CD8-positive, alpha-beta T cell (primary cell): ENCODE measurements at places on chromosomes 2 and 18.

- no peak for DNase-seq
Observed at GRCh38 chr18:1047406-1047805, 142.7 kb downstream of the ADCYAP1 start.

GRCh38 chr2:202051499-202052161, 18.0 kb downstream of the FZD7 start:
- no peak for DNase-seq

DNA sequence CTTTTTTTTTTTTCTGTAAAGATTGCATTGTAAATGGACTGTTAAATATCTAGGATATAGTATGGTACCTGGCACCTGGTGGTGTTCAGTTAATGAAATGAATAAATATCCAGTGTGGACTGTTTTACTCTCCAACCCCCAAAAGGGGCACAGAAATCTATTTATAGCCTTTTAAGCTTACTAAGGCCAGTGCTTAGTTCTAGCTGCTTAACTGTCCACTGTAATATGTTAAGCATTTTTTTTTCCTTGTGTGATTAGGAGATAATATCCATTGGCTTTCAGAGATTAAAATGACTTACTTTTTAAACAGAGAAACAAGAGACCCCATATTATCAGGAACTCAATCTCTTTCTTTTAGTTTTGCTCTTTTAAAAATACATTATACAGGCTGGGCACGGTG, 84.4 kb downstream of the ZNF532 start:
- DNase-seq, result no peak

DNA sequence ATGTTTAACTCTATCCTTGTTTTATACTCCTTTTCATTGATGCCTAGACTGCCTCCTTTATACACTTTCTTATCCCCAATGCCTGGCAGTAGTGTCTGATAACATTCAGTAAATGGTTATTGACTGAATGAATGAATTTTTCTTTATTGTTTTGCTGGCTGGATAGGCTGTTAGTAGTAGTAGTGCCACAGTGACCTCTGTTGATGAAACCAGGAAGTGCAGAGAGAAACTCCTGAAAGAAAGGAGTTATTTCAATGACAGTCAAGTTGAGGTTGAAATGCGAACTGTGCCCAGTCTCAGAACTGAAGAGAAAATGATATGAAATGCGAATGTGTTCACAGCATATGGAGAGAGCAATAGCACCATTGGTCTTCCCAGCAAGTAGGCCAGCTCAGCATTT, 26.8 kb upstream of the SLC9A2 start:
- no peak for DNase-seq

GRCh38 chr2:61420991-61421544, 49.8 kb downstream of the USP34 start:
- no peak for DNase-seq

DNA sequence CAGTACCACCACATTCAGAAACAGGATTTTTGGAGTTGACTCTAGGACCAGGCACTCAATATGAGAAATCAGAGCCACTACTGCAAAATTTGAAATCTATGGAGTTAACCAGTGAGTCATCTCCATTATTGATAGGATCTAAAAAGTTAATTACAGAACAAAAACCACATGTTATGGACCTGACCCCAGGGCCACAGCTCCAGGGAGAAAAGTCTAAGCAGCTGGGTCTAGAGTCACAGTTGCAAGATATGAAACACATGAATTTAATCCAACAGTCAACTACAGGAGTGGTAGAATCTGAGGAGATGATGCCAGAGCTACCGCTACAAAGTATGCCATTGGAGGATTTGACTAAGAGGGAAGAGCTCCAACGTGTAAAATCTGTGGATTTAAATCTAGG, 13.4 kb upstream of the ZNF512 start:
- no peak for DNase-seq

DNA sequence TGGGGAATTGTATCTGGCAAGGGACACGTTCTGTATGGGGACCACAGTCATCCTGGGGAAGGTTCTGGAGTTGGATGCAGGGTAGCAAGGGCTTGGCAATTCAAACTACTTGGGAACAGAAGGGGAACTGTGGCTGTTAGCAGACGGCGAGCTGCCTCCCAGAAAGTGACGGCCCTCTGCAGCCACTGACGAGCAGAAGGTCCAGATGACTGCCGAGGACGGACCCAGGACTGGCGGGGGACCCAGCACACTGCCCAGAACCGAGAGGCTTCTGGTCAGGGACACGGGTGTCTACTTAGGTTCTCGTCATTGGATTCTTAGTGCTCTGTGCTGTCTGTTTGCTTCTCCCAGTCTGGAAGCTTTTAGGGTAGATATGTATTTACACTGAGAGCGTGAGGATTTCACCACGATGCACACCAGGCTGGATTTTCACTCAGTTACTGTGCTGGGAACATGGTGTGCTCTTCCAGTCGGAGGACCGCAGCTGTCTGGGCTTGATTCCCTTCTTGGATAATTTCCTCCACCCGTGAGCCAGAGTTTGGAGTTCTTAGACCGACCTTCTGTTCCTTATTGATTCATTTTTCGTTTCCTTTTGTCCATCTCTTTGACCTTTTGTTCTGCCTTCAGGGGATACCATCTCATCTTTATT, 13.4 kb downstream of the GPR35 start:
- DNase-seq, result no peak

- DNase-seq, result no peak
Observed at GRCh38 chr2:44087714-44088092, 81.0 kb upstream of the PPM1B start.

DNA sequence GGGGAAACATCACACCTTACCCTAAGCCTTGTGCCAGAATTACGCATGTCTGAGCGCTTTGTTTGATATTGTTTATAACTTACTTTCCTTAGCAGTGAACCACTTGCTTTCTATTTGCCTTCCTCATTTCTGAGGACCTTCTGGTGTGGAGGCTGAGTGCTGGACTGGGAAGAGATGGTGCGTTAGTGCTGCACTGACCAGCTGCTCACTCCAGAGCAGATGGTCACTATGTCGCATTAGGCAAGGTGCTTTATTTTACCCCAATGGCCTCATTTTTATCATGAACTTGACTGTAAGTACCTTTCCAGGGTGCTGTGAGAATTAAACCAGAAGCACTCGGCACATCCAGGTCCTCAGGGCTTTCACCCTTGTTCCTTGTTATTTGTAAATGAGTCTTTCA, 46.6 kb upstream of the TMEM18 start:
- DNase-seq, result no peak

GRCh38 chr2:128500138-128500800, 181.6 kb upstream of the HS6ST1 start:
- DNase-seq, result no peak

DNA sequence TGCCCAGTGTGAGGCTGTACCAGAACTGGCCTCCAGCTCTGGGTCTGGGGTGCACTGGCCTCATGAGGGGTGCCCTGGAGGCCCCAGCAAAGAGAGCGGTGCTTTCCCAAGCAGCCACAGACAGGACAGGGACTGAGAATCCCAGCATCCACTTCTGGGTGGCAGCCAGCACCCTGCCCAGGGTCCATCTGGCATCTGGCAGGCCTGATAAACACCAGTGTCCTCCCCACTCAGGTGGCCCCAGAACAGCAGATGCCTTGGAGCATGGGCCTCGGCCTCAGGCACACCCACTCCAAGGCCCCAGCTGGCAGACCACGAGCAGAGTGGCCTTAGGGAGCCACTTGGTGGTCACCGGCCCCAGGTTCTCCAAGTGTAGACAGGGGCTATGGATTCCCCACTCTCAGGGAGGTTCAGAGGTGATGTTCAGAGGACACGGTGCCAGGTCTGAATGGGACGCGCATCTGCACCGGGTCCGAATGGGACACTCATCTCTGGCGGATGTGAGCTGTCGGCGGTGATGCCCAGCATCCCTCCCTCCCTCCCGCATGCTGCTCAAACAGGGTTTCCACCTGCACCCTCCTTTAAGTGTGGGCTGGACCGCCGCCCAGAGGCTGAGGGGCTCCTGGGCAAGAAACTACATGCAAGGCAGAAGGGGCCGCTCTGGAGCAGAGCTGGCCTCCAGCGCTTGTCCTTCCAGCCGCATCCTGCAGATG, 82.2 kb upstream of the GPC1 start:
- no peak for DNase-seq

- no peak for DNase-seq
Observed at GRCh38 chr2:187266645-187267044, 181.4 kb downstream of the CALCRL start.

DNA sequence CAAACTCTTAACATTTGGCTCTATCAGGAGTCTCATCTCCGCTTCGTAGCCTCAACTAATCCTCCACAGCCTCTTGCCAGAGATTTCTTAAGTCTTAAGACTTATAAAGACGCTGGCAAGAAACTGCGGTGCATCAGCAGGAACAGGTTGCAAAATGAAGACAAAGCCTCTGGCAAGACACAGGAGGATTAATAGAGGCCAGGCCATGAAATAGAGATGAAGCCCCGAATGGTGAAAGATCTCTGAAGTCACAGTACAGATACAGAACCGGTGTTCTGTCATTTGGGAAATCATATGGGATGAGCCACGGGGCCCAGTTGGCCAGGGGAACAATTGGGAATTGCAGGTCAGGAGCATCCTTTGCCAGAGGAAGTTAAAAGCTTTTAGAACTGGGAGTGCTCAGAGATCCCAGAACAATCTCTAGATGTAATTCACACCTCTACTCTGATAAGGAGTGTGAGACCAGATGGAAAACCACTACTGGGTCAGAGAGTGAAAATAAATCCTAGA, 190.9 kb upstream of the FOSL2 start:
- DNase-seq, result no peak

DNA sequence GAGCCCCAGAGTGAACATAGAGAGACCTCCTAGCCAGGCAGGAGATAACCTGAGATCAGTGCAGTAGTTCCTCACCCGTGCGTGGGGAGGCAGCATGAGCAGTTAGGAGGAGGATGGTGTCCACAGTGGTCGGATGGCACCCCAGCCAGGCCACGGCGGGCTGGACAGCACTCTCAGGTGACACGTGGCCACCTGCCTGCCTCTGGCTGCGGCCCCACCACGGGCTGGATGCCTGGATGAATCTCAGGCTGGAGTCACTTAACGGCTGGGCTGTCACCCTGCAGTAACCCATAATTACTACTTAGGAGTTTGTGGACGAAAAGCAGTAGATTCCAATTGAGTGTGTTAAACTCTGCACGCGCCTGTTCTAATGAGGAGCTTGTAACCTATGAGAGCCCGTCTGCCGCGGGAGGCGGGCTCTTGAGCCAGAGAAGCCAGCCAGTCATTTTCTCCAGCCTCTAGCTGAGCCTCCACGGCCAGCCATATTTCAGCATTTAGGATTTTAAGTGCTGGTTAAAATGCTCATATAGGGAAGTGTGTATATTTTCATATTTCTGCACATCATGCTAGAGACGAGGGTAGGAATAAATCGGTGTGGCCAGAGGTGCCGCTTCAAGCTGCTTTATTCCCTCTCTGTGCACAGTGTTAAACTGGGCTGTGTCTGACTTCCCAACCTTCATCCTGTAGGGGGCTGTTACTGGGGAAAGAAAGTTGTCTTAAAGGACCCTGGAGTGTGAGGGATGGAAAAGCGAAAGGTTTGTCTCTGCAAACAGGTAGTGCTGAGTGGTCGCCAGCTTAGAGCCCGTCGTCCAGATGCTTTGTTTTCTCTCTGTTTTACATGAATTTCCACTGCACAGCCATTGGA, 144.0 kb downstream of the GLI2 start:
- no peak for DNase-seq

DNA sequence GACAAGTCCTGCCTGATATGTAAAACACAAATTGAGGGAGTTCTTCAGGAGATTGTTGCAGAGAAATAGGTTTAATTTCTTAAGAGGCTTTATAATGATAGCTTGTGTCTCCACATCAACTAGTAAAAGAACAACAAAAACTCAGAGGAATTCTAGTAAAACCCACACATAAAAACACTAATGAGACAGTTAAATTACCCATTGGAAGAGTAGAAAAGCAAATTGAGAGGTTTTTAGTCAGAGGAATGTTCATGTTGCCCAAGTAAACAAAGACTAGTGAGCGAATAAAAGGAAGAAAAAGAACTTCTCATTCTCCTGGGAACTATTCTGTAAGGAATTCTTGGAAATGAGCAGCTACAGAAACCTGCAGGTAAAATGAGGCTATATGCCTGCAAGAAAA, 330.6 kb downstream of the STK39 start:
- DNase-seq, result no peak

DNA sequence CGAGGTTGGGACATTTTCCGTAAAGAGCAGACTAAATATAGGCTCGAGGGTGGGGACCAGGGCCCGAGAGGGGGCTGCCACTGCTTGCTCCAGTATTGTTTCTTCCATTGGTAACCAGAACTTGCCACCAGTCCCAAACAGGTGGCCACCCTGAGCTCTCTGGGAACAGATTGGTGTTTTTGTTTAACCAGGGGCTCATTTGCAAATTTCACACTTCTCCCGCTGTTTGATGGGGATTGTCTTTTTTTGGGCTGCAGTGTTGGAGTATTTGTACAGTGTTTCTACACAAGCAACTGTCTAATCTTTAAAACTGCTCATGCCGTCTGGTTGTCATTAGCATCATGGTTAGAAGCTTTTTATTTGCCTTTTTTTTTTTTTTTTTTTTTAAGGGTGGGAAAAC, 8.5 kb downstream of the AGAP1 start:
- DNase-seq, result no peak

GRCh38 chr2:37349231-37349860, 4.9 kb downstream of the QPCT start:
- no peak for DNase-seq

DNA sequence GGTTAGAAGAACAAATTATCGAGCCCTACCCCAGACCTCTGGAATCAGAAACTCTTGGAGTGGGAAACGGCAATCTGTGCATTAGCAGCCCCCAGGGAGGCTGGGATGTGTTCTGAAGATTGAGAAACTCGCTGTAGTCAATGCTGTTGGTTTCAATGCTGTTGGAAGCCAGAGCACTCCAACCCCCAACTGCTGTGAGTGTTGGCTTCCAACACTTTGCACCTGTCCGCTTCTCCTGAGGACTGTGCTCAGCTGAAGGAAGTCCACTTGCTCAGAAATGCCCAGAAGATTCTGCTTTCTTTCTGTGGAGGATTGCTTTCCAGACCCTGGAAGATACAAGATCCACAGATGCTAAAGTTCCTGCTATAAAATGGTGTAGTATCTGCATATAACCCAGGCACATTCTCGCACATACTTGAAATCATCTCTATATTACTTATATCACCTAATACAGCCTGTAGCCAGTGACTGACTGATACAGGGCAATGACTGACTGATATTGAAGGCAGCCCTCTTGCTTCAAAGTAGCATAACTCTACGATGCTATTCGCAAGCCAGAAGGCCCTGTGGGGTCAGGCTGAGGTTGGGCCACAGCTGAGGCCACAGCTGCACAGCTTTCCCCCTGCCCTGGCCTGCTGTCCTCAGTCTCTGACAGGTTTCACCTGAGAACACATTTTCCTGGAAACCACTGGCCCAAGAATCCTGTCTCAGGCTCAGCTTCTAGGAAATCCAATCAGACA, 757.7 kb upstream of the ID2 start:
- DNase-seq, result no peak
